Activated T-helper 2 cell treated with anti-CD3 and anti-CD28 coated beads, Interferon-gamma antibody, Interleukin-2, Interleukin-4, amounts not matched to agents 10 μg/mL and 5 μg/mL and 100 μg/mL, durations not matched to agents 14 hours and 24 hours and 36 hours (primary cell): ENCODE measurements at places on chromosomes 7 and 10. TPM values are rescaled to one million over a fixed set of nuclear protein-coding genes. Genes with fewer than 3 reads are reported as not detected.

DNA sequence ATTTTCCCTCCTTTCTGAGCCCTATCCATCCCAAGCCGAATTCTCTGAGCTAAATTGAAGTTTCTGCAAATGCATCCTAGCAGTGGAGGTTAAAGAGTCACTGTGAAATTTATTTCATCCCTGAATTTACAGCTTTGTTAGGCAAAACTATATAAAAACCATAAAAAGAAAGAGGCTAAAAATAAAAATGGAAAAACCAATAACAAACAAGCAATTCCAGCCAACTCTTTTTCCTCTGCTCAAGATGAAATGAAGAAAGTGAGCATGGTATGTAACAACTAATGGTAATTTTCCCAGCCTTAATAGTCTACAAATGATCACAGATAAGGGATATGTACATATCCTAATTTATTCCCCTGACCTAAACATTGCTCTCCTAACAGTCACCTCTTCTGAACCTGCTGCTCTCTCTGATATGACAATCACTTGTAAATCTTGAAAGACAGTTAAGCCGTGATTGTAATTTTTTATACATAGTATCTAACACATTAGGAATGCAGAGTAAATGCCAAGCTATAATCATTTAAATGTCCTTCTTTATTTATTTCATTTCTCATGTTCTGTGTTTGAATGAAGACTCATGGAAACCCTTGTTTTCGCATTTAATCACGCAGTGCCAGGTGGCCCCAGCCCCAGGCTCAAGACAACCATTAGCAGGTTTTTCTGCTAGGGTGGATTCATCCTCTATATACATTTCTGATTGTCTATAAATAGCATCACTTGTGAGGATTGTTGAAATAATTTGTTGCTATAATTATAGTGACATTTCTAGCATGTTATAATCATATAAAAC is 48.6 kb upstream of the NRP1 start:
- H3K4me1 ChIP-seq = peaks cover 3% of the 10 kb centered on the region
- H3K27me3 ChIP-seq = peaks cover 14% of the 10 kb centered on the region
- no peaks in the 10 kb centered on the region for H3K36me3 ChIP-seq
- H3K27ac ChIP-seq = no peak overlapping the region

- H3K27me3 ChIP-seq = peaks cover 32% of the 10 kb centered on the region
- no peaks in the 10 kb centered on the region for H3K36me3 ChIP-seq
- no peak overlapping the region for H3K27ac ChIP-seq
- no peak for DNase-seq
- peaks cover 7% of the 10 kb centered on the region for H3K4me1 ChIP-seq
Measured at GRCh38 chr7:44937426-44937825, 41.4 kb downstream of the MYO1G start.

DNA sequence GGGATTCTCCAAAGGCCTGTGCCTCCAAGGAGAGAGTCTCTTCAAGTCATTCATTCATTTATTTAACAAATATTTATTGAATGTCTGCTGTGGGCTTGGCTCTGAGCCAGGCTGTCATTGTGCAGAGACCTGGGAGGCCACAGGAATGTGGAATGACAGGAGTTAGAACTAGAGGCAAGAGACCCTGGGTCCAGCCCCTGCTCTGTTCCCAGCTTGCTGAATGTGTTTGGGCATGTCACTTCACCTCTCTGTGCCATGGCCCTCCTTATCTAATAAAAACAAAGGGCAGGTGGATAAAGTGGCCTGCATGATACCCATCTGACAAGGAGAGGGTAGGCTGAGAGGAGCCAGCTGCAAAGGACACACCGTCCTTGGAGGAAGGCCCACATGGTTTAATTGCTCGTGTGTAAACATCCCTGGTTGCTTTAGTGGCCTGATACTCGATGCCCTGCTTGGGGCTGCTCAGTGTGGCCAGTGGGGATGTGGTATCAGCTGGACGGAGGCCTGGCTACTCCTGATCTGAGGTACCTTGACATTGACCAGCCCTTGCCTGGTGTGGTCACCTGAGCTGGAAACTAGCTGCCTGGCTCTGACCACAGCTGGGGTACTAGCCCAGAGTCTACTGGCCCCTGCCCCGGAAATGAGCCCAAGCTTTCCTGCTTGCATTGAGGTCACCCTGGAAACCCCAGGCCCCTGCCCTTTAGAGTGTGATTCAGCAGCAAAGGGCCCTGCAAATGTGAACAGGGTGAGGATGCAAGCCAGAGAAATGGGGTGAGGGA is 116.2 kb downstream of the CDH23 start:
- no peak overlapping the region for H3K4me3 ChIP-seq
- H3K36me3 ChIP-seq = no peaks in the 10 kb centered on the region
- no peak overlapping the region for H3K27ac ChIP-seq
- DNase-seq = no peak
- H3K27me3 ChIP-seq = no peaks in the 10 kb centered on the region

Gene APBB1IP
- 45.2 and 47.4 TPM in 2 replicates for total RNA-seq

Gene PTN
- total RNA-seq = 0.11 and 0.18 TPM in 2 replicates

Gene STEAP1
- total RNA-seq = 0.46 and 0.50 TPM in 2 replicates
